Fibroblast of skin of left quadriceps (primary cell): ENCODE measurements at places on chromosomes 7 and 10.

DNA sequence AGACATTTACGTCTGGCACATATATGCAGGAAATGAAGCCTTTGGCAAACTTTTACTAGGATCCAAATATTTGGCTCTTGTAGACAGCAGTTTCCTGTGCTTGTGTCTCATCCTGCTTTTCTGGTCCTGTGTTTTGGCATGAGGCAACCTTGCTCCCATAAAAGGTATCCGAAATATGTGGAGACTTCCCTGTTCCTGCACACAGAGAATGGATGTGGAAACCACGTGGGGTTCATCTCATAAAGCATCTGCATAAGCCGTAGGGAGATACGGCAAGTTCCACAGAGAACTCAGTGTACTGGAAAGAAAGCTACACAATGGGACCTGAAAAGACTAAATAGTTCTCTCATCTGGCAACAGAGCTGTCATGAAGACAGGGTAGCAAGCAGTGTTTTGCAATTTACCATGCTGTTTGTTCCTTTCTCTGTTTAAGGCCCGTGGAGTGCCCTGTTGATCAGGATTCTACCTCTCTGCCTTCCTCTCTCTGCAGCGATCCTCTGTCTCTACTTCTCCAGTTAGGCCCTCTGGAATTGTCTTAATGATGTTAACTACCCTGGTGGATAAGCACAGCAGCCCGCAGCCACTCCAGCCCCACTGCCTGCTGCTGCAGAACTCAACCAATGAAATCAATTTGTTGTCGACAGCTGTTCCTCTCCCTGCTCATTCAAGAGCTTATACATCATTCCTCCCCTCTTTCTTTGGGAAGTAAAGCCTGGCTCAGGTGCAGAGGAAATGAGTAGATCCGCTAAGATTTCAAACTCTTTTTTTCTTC, 293.6 kb downstream of the CSTF2T start:
- peak; percentile 70 for DNase-seq

GRCh38 chr7:128234476-128235026, 6.5 kb upstream of the LEP start:
- DNase-seq: no peak

- DNase-seq: no peak
Measured at GRCh38 chr7:135843214-135843613, 94.6 kb upstream of the FAM180A start.

- peak; percentile 26 for DNase-seq
Measured at GRCh38 chr7:105827151-105827875, 49.1 kb downstream of the ATXN7L1 start.

DNA sequence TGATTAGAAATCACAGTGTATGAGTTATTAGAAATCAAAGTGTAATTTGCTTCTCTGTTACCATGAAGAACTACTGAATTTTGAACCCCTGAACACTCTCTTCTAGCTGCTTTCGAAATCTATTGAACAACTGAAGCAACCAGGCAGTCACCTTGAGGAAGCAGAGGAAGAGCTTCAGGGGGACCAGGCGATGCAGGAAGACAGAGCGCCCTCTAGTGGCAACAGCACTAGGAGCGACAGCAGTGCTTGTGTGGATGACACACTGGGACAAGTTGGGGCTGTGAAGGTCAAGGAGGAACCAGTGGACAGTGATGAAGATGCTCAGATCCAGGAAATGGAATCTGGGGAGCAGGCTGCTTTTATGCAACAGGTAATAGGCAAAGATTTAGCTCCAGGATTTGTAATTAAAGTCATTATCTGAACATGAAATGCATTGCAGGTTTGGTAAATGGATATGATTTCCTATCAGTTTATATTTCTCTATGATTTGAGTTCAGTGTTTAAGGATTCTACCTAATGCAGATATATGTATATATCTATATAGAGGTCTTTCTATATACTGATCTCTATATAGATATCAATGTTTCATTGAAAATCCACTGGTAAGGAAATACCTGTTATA, 170.7 kb downstream of the HDAC9 start:
- peak; percentile 44 for DNase-seq

GRCh38 chr7:121369462-121369861, 26.6 kb downstream of the FAM3C start:
- DNase-seq: no peak

- no peak for DNase-seq
Measured at GRCh38 chr10:102564209-102564834, 60.5 kb downstream of the SUFU start.
